IMR-90 (cell line): ENCODE measurements at places on chromosomes 2 and 18. TPM values are rescaled to one million over a fixed set of nuclear protein-coding genes. Genes with fewer than 3 reads are reported as not detected.

GPR55 gene
- not detected in 2 replicates for total RNA-seq

KIF5C gene
- total RNA-seq, result 0.18 and 0.28 TPM in 2 replicates

HOXD4 gene
- total RNA-seq, result not detected in 2 replicates

RGPD6 gene
- total RNA-seq, result 10.6 and 23.3 TPM in 2 replicates

DNA sequence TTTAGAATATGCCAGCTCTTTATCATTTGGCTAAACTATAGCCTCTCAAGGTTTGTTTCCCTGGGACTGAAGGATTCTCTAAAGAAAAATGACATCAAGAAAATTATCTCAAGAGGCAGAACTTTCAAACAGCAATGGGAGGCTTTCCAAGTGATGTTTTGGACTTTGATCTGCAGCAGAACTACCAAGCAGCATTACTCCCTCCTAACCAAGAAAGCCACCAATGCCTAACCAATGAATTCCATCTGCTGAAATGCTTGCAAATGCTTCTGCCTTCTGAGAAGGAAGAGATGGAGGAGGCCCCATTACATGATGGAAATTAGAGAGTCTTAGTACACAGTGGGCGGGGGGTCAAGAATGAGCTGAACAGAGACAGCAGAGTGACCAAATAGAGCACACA is 95.1 kb upstream of the SLC35G4 start:
- H3K27ac ChIP-seq, result no peak overlapping the region
- H3K27me3 ChIP-seq, result peaks cover 2% of the 10 kb centered on the region; the same call in 1 of the 2 replicates
- no peaks in the 10 kb centered on the region for H3K4me1 ChIP-seq
- no peaks in the 10 kb centered on the region for H3K36me3 ChIP-seq
- DNase-seq, result no peak

- H3K4me1 ChIP-seq, result peaks cover 29% of the 10 kb centered on the region
- no peak overlapping the region for H3K4me3 ChIP-seq
- no peaks in the 10 kb centered on the region for H3K36me3 ChIP-seq
- no peaks in the 10 kb centered on the region for H3K27me3 ChIP-seq
Measured at GRCh38 chr2:200624658-200625057, 38.8 kb downstream of the AOX1 start.

GRCh38 chr18:77099485-77100370 is 32.9 kb downstream of the MBP start:
- no peak overlapping the region for H3K4me3 ChIP-seq
- H3K27me3 ChIP-seq, result no peaks in the 10 kb centered on the region
- H3K36me3 ChIP-seq, result no peaks in the 10 kb centered on the region
- peak overlapping the region; percentile 81; the same call in 1 of the 2 replicates for H3K27ac ChIP-seq
- no peak for DNase-seq

GRCh38 chr2:1088192-1088860 is 137.7 kb downstream of the SNTG2 start:
- H3K27ac ChIP-seq, result no peak overlapping the region
- H3K4me1 ChIP-seq, result no peaks in the 10 kb centered on the region
- DNase-seq, result peak; percentile 16
- no peaks in the 10 kb centered on the region for H3K36me3 ChIP-seq
- no peak overlapping the region for H3K4me3 ChIP-seq
- H3K27me3 ChIP-seq, result no peaks in the 10 kb centered on the region; the same call in 1 of the 2 replicates

DNA sequence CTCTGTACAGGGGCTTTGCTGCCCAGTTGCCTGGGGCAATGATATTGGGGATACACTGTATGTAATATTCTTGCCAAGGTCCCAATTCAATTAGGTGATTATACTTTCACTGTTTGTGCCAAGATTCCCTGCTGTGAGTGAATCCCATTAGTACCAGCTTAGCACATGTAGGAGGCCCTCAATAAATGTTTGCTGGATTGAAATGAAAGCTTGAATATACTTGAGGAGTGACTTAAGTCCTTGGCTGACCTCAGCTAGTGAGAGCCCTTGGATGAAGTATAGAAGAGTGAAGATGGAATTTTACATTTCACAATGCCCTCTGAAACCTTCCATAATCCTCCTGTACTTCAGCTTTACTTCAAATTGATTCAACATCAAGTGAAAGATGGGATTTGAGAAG is 102.9 kb downstream of the GATA6 start:
- H3K4me3 ChIP-seq, result no peak overlapping the region

DNA sequence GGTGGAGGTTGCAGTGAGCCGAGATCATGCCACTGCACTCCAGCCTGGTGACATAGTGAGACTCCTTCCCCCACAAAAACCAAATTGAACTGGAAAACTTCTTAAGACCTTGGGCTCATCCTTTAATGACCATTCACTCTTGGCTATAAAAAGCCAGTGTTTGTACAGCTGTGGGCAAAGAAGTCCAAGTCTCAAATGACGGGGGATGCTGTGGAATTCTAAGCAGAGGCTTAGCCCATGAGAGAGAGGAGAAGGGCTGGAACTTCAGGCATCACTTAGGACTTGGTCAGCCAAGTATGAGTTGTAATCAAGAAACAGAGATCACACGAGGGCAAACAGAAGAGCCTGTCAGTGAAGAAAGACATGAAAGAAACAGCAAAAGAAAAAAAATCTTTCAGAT is 79.3 kb upstream of the POU3F3 start:
- no peak overlapping the region for H3K27ac ChIP-seq
- H3K4me3 ChIP-seq, result no peak overlapping the region
- H3K36me3 ChIP-seq, result no peaks in the 10 kb centered on the region
- H3K4me1 ChIP-seq, result no peaks in the 10 kb centered on the region

GRCh38 chr2:86036669-86037138 is 69.0 kb downstream of the POLR1A start:
- no peaks in the 10 kb centered on the region for H3K27me3 ChIP-seq
- H3K36me3 ChIP-seq, result peaks cover 46% of the 10 kb centered on the region
- H3K4me1 ChIP-seq, result peaks cover 29% of the 10 kb centered on the region
- H3K27ac ChIP-seq, result peak overlapping the region; percentile 83
- no peak overlapping the region for H3K4me3 ChIP-seq

GRCh38 chr2:234047361-234047760 is 3.1 kb upstream of the SPP2 start:
- peaks cover 3% of the 10 kb centered on the region; the same call in 1 of the 2 replicates for H3K27me3 ChIP-seq
- peak; percentile 23 for DNase-seq
- no peak overlapping the region for H3K27ac ChIP-seq
- H3K4me1 ChIP-seq, result peaks cover 2% of the 10 kb centered on the region; the same call in 1 of the 2 replicates
- H3K36me3 ChIP-seq, result no peaks in the 10 kb centered on the region
- no peak overlapping the region for H3K4me3 ChIP-seq

- peaks cover 40% of the 10 kb centered on the region for H3K36me3 ChIP-seq
- H3K4me1 ChIP-seq, result peaks cover 34% of the 10 kb centered on the region
- H3K27me3 ChIP-seq, result no peaks in the 10 kb centered on the region
Measured at GRCh38 chr2:205758500-205758899, 76.2 kb downstream of the NRP2 start.

- H3K27me3 ChIP-seq, result peaks cover 5% of the 10 kb centered on the region; the same call in 1 of the 2 replicates
- H3K36me3 ChIP-seq, result no peaks in the 10 kb centered on the region
- H3K27ac ChIP-seq, result no peak overlapping the region
- DNase-seq, result peak; percentile 56
- no peaks in the 10 kb centered on the region for H3K4me1 ChIP-seq
- no peak overlapping the region for H3K4me3 ChIP-seq
Measured at GRCh38 chr2:102005989-102006885, 14.5 kb downstream of the IL1R2 start.
